Mesothelial cell of epicardium (in vitro differentiated cells): ENCODE measurements at places on chromosomes 3 and 15. TPM values are rescaled to one million over a fixed set of nuclear protein-coding genes. Genes with fewer than 3 reads are reported as not detected.
A peak's percentile ranks its signal among the peaks of the same experiment; 100 is the strongest.

GRCh38 chr3:48459773-48460516 lies 13.4 kb downstream of the ATRIP start:
- no peak for DNase-seq

DNA sequence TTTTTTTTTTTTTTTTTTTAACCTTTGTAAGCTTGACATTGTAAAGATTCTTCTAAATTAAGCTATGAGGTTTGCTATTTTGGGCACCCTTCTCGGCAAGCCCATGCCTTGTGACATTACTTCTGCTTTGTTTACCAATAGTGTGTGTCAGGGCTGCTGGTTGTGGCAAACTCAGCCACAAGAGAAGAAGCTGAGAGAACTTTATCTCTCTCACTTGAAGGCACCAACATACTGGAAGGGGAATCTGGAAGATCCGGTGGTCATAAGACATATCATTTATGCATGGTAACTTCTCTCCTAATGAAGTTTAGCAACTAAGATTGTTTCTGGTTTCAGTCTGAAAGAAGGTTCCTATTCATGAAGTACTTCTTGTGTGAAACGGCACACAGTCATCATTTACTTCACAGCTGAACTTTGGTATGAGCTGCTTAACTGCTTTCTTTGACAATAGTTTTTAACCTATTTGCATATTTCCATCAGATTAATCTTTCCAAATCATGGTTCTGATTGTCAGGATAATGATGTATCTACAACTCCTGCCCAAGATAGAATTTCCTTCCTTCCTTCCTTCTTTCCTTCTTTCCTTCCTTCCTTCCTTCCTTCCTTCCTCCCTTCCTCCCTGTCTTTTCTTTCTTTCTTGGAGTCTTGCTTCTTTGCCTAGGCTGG lies 189.3 kb downstream of the NFKBIZ start:
- no peak for DNase-seq

- DNase-seq = peak; percentile 47
Observed at GRCh38 chr15:21261965-21262850, 178.1 kb downstream of the POTEB3 start.

DNA sequence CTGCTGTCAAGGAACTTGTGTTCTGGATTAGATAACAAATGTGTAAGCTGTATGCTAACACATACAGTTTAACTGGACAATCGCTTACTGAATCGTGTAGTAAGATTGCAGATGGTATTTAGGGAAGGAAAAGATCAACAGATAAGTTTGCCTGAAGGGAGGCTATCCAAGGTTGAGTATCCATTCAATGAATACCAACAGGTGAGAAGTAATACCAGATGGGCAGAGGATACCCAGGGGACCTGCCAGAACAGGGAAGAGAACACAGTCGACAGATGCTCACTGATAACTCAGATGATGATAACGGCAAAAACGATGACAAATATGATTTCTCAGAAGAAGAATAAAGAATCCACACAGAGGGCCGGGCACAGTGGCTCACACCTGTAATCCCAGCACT lies 3.2 kb upstream of the UACA start:
- DNase-seq = no peak

Gene SETMAR
- 32.3 to 37.2 TPM (median 36.6 TPM) in 3 replicates for total RNA-seq

- DNase-seq = no peak
Observed at GRCh38 chr3:196712514-196713413, 587 bp downstream of the PIGX start.

DNA sequence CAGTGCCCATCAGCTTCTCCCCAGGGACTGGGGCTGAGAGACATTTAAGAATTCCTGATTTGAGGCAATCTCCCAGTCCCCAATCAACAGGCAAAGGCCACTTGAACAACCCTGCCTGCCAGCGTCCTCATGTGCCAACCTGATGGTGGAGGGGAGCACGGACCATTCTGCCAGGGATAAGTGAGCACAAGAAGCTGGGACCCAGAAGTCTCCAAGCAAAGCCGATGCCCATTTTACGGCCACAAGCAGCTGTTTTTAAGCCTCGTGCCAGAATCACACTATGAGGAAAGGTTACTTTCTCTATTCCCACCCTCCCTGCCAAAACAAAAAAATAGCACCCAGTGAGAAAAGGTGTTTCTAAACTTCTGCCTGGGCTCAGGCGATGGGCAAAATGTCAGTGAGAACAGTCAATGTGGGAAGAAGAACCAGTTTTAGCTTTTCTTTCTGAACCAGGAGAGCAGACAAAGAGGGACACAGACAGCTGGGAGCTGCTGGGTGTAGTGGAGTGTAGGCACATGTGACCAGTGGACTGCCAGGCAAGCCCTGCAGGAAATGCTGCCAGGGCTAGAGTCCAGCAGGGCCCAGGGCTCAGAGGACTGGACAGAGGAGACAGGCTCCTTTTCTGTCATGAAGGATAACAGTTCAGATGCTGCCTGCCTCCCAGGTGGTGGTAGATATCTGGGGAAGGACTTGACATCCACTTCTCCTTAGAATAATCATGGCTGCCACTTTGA lies 57.7 kb downstream of the ATP2B2 start:
- DNase-seq = no peak

DNA sequence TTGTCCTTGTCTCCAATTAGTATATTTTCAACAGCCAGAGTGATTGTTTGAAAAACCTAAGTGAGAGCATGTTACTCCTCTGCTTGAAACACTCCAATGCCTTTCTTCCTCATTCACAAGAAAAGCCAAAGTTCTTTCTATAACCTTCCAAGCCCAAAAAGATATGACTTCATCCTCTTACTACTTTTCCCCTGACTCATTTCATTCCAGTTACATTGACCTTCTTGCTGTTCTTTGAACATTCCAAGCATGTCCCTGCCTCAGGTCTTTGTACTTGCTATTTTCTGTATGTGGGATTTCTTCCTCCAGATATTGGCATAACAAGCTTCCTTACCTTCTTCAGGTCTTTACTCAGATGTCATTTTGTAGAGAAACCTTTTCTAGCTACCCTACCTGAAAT lies 28.3 kb downstream of the EHHADH start:
- DNase-seq = no peak

DNA sequence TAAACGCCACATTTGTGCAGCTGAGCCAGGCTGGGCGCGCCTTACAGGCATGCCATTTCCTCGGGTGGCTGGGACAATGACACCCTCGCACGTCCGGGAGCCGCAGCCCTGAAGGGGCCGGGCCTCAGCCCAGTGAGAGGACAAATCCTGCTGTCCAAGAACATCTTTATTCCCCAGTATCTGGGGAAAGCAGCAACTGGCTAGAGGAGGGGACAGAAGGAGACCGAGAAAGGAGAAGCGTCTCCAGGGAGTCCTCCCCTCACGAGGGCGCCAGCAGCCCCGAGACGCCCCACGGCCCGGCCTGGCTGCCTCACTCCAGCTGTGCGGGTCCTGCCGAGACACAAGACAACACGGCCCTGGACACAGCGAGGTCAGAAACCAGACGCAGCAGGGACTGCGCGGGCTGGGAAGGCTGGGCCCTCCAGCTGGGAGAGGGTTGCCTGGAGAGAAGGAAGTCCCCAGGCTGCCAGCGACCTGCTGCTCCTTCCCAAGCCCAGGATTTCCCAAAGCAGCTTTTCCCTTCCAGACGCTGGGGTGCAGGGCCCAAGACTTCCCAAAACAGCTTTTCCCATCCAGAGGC lies 130.2 kb downstream of the CHSY1 start:
- peak; percentile 64 for DNase-seq

GRCh38 chr3:181454451-181455027 lies 257.2 kb upstream of the SOX2 start:
- no peak for DNase-seq

DNA sequence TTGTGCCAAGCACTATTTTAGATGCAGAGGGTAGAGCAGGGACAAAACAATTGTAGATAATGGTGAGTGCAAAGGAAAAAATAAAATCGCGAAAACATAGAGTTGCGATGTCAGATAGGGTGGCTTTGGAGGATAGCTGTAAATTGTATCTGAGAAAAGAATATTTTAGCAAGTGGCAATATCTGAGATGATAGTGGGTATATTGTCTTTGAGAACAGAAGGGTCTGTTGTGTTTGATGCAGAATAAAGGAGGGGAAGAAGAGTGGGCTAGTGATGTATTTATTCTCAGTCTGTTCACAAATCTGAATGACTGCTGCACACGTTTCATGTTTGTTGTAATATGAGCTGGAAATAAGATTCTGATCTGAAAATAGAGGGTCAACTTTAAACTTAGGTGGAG lies 396.8 kb downstream of the CADM2 start:
- no peak for DNase-seq

DNA sequence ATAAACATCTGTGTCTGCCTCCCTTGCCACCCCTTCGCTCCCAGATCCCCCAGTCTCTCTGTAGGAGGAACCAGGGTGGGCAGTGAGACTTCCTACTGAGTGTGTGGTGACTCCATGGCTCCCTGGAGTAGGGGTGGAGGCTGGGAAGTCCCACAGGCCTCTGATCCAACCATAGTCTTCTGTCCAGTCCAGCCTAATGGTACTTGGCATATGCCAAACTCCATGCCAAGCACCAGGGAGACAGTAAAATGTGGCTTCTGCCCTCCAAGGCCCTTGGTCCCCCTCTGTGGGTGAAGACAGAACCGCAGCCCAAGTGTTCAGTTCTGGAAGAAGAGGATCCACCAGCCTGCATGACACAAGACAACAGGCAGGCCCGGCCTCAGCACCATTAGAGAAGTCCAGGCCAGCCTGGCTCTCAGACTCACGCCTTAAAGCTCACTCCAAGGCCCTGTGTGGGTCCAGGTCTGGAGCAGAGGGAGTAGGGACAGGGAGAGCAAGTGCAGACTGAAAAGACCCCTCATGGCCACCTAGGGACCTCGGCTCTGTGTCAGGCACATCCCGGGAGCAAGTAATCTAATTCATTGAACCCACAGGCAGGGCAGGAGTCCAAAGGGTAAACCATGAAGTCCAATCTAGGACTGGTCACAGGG lies 112.7 kb downstream of the ETFA start:
- DNase-seq = no peak

GRCh38 chr15:45799508-45799907 lies 164.7 kb downstream of the SQOR start:
- DNase-seq = no peak

GRCh38 chr3:119329551-119329950 lies 35.4 kb downstream of the ARHGAP31 start:
- DNase-seq = no peak

GRCh38 chr3:163218336-163218735 lies 1721.7 kb downstream of the OTOL1 start:
- DNase-seq = no peak
